Aorta (tissue), 5 donors: ENCODE measurements at places on chromosomes 2 and 18. TPM values are rescaled to one million over a fixed set of nuclear protein-coding genes. Genes with fewer than 3 reads are reported as not detected.
A peak's percentile ranks its signal among the peaks of the same experiment; 100 is the strongest.

FAM98A gene
- 39.7 TPM for total RNA-seq

DNA sequence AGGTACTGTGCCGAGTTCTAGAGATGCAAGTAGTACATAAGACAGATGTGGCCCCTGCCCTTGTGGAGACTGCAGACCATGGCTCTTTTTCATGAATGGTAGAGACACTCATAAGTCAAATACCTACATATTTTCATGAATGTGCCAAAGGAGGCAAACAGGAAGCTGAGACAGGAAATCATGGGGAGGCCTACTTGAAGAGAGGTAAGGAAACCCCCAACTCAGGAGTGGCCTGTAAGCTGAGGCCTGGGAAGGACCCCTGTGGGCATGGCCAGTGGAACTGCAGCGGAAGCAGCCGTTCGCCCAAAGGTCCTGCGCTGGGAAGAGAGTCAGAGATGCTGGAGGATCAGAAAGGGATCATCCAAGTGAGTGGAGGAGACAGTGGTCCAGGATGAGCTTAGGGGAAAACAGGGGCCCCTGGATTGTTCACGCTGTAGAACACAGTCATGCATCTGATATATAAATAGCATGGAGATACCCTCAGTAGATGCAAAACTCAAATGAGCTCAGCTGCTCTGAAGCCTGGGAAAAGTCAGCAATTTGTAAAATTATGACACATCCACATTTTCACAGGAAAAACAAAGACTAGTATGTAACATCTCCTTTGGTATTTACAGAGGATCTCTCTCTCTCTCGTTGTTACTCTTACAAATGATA, 228.9 kb downstream of the NEDD4L start:
- H3K4me1 ChIP-seq, result no peaks in the 10 kb centered on the region
- no peaks in the 10 kb centered on the region for H3K27me3 ChIP-seq
- no peak for DNase-seq
- H3K27ac ChIP-seq, result no peak overlapping the region
- H3K4me3 ChIP-seq, result no peak overlapping the region

DNA sequence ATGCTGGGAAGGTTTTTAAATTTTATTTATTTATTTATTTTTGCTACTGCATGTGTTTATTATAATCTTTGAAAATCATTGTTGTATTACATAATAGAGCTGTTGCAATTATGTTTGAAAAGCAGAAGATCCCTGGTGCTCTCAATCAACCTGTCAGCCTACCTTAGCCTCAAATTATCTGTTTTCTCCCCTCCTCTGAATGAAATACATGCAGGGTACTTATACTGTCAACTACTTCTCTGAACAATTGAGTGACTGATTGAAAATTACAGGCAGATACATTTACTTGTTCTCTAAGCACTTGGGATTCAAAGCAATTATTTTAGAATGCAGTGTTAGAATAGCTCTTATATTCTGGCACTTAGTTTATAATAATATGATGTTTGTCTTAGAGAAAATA, 8.1 kb downstream of the KYNU start:
- no peaks in the 10 kb centered on the region for H3K27me3 ChIP-seq
- no peaks in the 10 kb centered on the region for H3K4me1 ChIP-seq
- H3K36me3 ChIP-seq, result no peaks in the 10 kb centered on the region
- H3K27ac ChIP-seq, result no peak overlapping the region
- H3K4me3 ChIP-seq, result no peak overlapping the region

- H3K4me3 ChIP-seq, result peak overlapping the region; percentile 73
- H3K27me3 ChIP-seq, result no peaks in the 10 kb centered on the region
- peak overlapping the region; percentile 93 for H3K27ac ChIP-seq
- H3K36me3 ChIP-seq, result no peaks in the 10 kb centered on the region
- DNase-seq, result peak; percentile 86
- H3K4me1 ChIP-seq, result no peaks in the 10 kb centered on the region
Measured at GRCh38 chr2:20447437-20448245, 767 bp downstream of the RHOB start.

GRCh38 chr2:45813003-45813941, 161.8 kb downstream of the PRKCE start:
- DNase-seq, result no peak
- no peak overlapping the region for H3K27ac ChIP-seq
- H3K27me3 ChIP-seq, result no peaks in the 10 kb centered on the region
- H3K4me3 ChIP-seq, result no peak overlapping the region
- no peaks in the 10 kb centered on the region for H3K36me3 ChIP-seq

DNA sequence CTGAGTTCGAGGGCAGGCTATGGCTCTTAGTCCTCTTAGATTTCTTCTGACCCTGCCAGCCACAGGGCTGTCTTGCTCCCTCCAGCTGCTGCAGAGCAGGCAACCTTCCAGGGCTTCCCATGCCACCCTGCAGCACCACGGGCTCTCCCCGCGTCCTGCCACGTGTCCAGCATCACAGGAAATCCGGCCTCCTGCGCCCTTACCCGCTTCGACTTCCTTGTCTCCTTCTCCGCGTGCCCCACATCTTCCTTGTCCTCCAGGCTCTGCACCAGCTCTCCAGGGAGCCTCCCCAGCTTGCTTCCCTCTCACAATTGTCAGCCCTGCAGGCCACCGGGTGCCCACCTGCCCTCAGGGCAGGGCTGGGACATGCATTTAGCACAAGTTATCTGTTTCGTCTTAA, 253.5 kb downstream of the DCDC2C start:
- no peak for DNase-seq
- H3K36me3 ChIP-seq, result no peaks in the 10 kb centered on the region
- H3K4me3 ChIP-seq, result no peak overlapping the region
- H3K27me3 ChIP-seq, result no peaks in the 10 kb centered on the region
- no peak overlapping the region for H3K27ac ChIP-seq
- no peaks in the 10 kb centered on the region for H3K4me1 ChIP-seq

GRCh38 chr2:74573747-74574562, 19.4 kb downstream of the DOK1 start:
- no peak overlapping the region for H3K27ac ChIP-seq
- H3K4me1 ChIP-seq, result no peaks in the 10 kb centered on the region
- no peaks in the 10 kb centered on the region for H3K27me3 ChIP-seq
- DNase-seq, result no peak

DNA sequence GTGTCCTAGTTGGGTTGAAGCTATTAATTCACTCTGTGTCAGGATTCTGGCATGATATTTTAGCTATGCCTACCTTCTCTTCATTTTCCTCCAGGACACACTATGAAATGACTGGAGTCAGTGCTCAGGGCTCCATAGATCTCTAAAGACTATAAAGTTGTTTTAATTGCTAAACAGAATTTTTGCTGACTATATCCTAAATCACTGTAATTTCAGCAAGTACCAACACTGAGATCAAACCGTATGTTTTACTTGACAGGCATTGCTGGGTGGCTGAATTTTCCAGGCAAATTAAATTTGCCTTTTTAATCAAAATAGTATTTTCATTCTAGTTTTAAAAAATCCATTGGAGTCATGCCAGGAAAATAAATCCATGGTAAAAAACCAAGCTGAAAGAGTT, 138.1 kb downstream of the LRP1B start:
- DNase-seq, result no peak
- H3K36me3 ChIP-seq, result no peaks in the 10 kb centered on the region
- no peak overlapping the region for H3K27ac ChIP-seq
- no peaks in the 10 kb centered on the region for H3K27me3 ChIP-seq

DNA sequence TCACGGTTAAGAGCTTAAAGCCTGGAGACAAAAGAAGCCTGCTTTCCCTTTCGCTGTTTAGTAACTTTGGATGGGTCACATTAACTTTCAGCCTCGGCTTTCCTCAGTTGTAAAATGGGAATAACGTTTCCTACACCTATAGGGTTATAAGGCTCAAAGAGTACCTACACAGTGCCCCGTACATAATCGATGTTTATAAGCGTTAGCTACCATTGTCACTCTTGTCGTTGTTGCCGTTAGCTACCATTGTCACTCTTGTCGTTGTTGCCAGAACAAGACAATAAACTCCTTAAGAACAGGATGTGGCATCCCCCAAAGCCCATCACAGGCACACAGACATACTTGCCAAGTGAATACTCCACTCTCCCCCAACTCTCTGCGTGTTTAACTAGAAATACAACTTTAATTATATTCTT, 901 bp upstream of the MFSD6 start:
- no peak for DNase-seq
- no peak overlapping the region for H3K4me3 ChIP-seq
- no peak overlapping the region for H3K27ac ChIP-seq
- H3K27me3 ChIP-seq, result no peaks in the 10 kb centered on the region
- H3K36me3 ChIP-seq, result no peaks in the 10 kb centered on the region

GRCh38 chr18:57816208-57816954, 13.3 kb upstream of the ATP8B1 start:
- H3K4me1 ChIP-seq, result no peaks in the 10 kb centered on the region
- no peaks in the 10 kb centered on the region for H3K27me3 ChIP-seq
- H3K4me3 ChIP-seq, result no peak overlapping the region
- H3K36me3 ChIP-seq, result no peaks in the 10 kb centered on the region
- DNase-seq, result no peak
- H3K27ac ChIP-seq, result no peak overlapping the region

GRCh38 chr2:219002395-219003266, 9.4 kb upstream of the CRYBA2 start:
- H3K4me3 ChIP-seq, result no peak overlapping the region
- no peaks in the 10 kb centered on the region for H3K27me3 ChIP-seq
- H3K4me1 ChIP-seq, result no peaks in the 10 kb centered on the region
- no peak for DNase-seq

DNA sequence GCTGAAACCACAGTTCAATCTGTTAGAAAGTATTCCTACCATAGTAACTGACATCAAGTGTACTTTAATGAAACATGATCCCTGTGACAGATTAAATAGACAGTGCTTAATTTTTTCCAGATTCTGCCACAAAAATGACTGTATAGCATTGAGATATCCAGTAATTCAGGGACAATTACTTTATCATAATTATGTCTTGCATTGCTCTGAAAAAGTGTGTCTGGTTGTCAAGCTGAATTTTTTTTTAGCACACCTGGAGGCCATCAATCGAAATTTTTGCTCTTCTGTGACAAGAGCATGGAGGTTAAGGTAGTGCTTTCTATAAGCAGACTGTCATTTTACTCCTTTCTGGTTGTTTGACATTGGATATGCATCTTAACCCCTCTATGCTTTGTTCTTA, 1083.8 kb upstream of the NRXN1 start:
- H3K27ac ChIP-seq, result no peak overlapping the region
- no peak for DNase-seq
- no peaks in the 10 kb centered on the region for H3K36me3 ChIP-seq
- no peak overlapping the region for H3K4me3 ChIP-seq
- no peaks in the 10 kb centered on the region for H3K4me1 ChIP-seq

TRABD2A gene
- 1.1 TPM for total RNA-seq

- H3K4me3 ChIP-seq, result no peak overlapping the region
- H3K4me1 ChIP-seq, result no peaks in the 10 kb centered on the region
- DNase-seq, result no peak
- no peaks in the 10 kb centered on the region for H3K27me3 ChIP-seq
- H3K36me3 ChIP-seq, result no peaks in the 10 kb centered on the region
Measured at GRCh38 chr2:219488149-219488843, 10.4 kb upstream of the GMPPA start.

SEPTIN10 gene
- 127 TPM for total RNA-seq

- no peaks in the 10 kb centered on the region for H3K4me1 ChIP-seq
- no peak overlapping the region for H3K27ac ChIP-seq
- no peak overlapping the region for H3K4me3 ChIP-seq
- no peak for DNase-seq
Measured at GRCh38 chr2:25688236-25688635, 14.9 kb upstream of the DTNB start.

GRCh38 chr2:47002480-47003381, 87.1 kb upstream of the MCFD2 start:
- H3K4me3 ChIP-seq, result no peak overlapping the region
- no peak for DNase-seq
- no peaks in the 10 kb centered on the region for H3K4me1 ChIP-seq
- H3K27me3 ChIP-seq, result no peaks in the 10 kb centered on the region
- H3K27ac ChIP-seq, result no peak overlapping the region
- no peaks in the 10 kb centered on the region for H3K36me3 ChIP-seq

- DNase-seq, result no peak
- H3K36me3 ChIP-seq, result no peaks in the 10 kb centered on the region
- no peaks in the 10 kb centered on the region for H3K27me3 ChIP-seq
Measured at GRCh38 chr18:60191926-60192325, 180.6 kb downstream of the MC4R start.

- no peaks in the 10 kb centered on the region for H3K36me3 ChIP-seq
- no peak for DNase-seq
- peak overlapping the region; percentile 16 for H3K27ac ChIP-seq
- no peaks in the 10 kb centered on the region for H3K27me3 ChIP-seq
- peaks cover 11% of the 10 kb centered on the region for H3K4me1 ChIP-seq
Measured at GRCh38 chr2:224910574-224910925, 131.7 kb downstream of the DOCK10 start.

FBXO36 gene
- 2.2 TPM for total RNA-seq

- no peak for DNase-seq
- no peak overlapping the region for H3K27ac ChIP-seq
- no peaks in the 10 kb centered on the region for H3K27me3 ChIP-seq
- no peaks in the 10 kb centered on the region for H3K36me3 ChIP-seq
Measured at GRCh38 chr18:25737710-25738311, 352.6 kb downstream of the SS18 start.

CCDC85A gene
- 2.7 TPM for total RNA-seq

- H3K36me3 ChIP-seq, result no peaks in the 10 kb centered on the region
- H3K27ac ChIP-seq, result no peak overlapping the region
- H3K27me3 ChIP-seq, result no peaks in the 10 kb centered on the region
- DNase-seq, result no peak
- no peaks in the 10 kb centered on the region for H3K4me1 ChIP-seq
Measured at GRCh38 chr2:102735416-102736109, 26.3 kb upstream of the TMEM182 start.

GRCh38 chr2:443741-444140, 155.8 kb upstream of the ALKAL2 start:
- no peak overlapping the region for H3K27ac ChIP-seq
- no peak overlapping the region for H3K4me3 ChIP-seq
- no peaks in the 10 kb centered on the region for H3K4me1 ChIP-seq
- no peaks in the 10 kb centered on the region for H3K36me3 ChIP-seq
- no peak for DNase-seq

REG3A gene
- total RNA-seq, result 8.3 TPM

PCGF1 gene
- total RNA-seq, result 15.9 TPM

VIL1 gene
- not detected for total RNA-seq

- H3K27me3 ChIP-seq, result no peaks in the 10 kb centered on the region
- DNase-seq, result no peak
- no peak overlapping the region for H3K4me3 ChIP-seq
- H3K4me1 ChIP-seq, result no peaks in the 10 kb centered on the region
- H3K27ac ChIP-seq, result no peak overlapping the region
- H3K36me3 ChIP-seq, result no peaks in the 10 kb centered on the region
Measured at GRCh38 chr18:31791817-31792579, 31.3 kb upstream of the SLC25A52 start.

- H3K4me3 ChIP-seq, result no peak overlapping the region
- H3K36me3 ChIP-seq, result no peaks in the 10 kb centered on the region
- no peaks in the 10 kb centered on the region for H3K4me1 ChIP-seq
- no peak overlapping the region for H3K27ac ChIP-seq
Measured at GRCh38 chr2:182377467-182377866, 49.4 kb downstream of the PDE1A start.

DNA sequence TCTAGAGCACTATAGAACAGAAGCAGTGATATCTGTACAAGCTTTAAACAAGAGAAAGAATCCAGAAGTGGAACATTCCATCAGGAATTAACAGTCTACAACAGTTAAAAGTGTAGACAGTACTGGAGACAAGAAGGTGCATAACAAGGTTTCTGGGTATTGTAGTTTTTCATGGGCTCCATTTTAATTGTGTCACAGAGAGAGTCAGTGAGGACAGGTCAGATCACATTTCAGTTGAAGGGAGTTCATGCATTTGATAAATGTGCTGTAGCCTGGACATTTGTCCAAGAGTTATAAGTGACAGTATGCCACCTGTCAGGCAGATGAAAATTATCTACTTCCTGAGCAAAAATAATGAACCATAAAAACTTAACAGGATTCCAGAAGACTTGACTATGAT, 328.6 kb downstream of the CNTNAP5 start:
- H3K4me3 ChIP-seq, result no peak overlapping the region
- H3K36me3 ChIP-seq, result no peaks in the 10 kb centered on the region
- H3K27ac ChIP-seq, result no peak overlapping the region
- no peaks in the 10 kb centered on the region for H3K27me3 ChIP-seq
- no peak for DNase-seq
